ENCODE measurements at places on chromosomes 2 and 18.

- no peak for DNase-seq
These were observed 71.1 kb upstream of the CTLA4 start for GRCh38 chr2:203796248-203797010.

DNA sequence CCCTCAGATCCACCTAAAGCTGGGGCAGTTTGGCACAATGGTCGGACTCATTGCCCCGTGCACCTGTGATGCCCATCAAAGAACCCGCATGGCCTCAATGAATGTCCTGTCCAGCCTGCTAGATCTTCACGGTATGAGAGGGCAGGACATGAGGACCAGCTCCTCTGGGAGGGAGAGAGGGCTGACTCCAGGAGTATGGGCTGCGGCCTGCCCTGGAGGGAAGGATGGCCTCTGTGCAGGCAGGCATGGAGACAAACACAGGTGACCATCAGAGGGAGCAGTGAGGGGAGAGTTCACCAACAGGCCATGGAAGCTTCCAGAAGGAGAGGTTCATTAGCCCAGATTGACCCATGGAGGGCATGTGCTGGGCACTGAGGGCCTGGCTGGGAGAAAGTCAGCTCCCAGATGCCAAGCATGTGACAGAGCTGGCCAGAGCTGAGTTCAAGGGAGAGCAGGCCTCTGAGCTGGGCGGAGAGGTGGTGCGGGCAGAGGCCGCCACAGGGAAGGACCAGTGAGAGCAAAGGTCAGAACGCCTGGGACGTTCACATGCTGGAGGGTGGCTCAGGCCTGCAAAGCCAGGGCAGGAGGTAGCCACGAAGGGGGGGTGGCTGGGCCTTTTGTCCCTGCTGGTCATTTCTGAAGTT lies 36.2 kb downstream of the HJURP start:
- DNase-seq = no peak

DNA sequence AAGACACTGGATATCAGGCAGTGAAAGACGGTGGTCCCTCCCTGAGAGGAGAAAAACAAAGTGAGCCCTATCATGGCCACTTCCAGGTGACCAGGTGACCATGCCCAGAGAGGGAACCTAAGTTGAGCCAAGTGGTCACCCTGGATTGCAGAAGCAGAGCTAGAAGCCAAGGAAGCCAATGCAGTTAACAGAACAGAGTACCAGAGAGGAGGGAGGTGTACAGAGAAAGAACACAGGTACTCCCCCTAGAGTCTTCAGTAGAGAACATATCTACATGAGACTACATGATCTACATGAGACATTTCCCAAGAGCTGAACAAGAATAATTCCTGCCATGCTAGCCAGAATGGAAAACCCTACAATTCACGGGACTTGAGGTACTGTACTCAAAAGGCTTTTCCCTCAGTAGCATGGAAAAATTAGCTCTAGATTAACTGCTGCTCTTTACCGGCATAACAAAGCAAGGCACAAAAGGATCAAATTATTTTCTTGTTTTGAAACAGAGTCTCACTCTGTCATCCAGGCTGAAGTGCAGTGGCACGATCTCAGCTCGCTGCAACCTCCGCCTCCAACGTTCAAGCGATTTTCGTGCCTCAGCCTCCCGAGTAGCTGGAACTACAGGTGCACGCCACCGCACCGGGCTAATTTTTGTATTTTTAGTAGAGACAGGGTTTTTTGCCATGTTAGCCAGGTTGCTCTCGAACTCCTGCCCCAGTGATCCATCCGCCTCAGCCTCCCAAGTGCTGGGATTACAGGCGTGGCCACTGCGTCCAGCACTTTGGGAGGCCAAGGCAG lies 23.5 kb downstream of the ROCK2 start:
- DNase-seq = no peak

- DNase-seq = no peak
These were observed 6.0 kb downstream of the RETREG2 start for GRCh38 chr2:219184121-219184520.

DNA sequence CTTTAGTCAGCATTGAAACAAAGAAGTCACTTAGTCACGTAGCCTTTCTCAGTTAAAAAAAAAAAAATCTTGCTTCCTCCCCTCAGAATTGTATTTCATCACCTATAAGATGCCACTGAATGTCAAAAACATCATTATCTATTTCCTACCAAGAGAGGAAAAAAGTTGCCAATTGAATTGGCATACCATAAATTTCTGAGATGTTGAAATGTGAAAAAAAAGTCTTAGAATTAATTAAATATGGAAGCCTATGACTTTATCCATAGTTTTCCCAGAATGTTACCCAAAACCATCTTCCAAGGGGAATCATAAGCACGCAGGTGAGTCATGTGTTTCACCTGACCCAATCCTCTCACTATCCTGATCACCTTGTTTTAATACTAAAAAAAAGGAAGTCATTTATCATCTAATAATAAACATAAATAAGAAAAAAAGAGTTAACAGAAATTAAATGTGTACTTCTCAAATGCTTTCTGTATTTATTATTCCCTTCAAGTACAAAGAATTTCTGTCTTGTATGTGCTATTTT lies 205.7 kb downstream of the TCF4 start:
- DNase-seq = no peak

DNA sequence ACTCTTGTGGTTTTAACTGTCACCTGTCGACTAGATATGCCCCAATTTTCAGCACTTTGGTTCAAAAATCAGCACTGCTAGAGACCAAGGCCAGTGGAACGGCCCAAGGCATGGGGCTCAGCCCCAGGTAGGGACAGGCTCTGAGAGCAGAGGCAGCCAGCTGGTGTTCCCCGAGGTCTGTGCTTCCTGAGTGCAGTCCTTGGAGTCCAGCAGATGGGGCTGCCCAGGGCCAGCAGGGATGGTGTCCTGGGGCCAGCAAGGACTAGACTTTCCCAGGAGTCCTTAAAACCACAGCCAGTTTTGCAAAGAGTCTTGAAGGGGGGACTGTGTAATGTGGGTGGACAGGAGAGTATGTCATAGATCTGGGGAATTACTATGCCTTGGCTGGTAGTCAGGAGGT lies 56.3 kb downstream of the POMC start:
- DNase-seq = no peak

- DNase-seq = no peak
These were observed 236.7 kb downstream of the FHOD3 start for GRCh38 chr18:36534154-36534688.
